ENCODE measurements at places on chromosomes 6 and 20.

- no peak for DNase-seq
Measured at GRCh38 chr20:45938727-45939438, 4.4 kb downstream of the PCIF1 start.

- DNase-seq: no peak
Measured at GRCh38 chr6:3755637-3756545, 4.4 kb upstream of the PXDC1 start.

GRCh38 chr6:3406891-3407809, 49.7 kb downstream of the SLC22A23 start:
- no peak for DNase-seq

GRCh38 chr20:42113236-42113635, 495.1 kb upstream of the CHD6 start:
- DNase-seq: no peak

- no peak for DNase-seq
Measured at GRCh38 chr6:52910091-52910490, 593 bp upstream of the GSTA3 start.

- DNase-seq: no peak
Measured at GRCh38 chr6:65997539-65997938, 290.5 kb upstream of the EYS start.

- no peak for DNase-seq
Measured at GRCh38 chr20:50885068-50885467, 46.2 kb downstream of the ADNP start.

Data from AG08396 (cell line).